ENCODE measurements at places on chromosomes 12 and 14. TPM values are rescaled to one million over a fixed set of nuclear protein-coding genes. Genes with fewer than 3 reads are reported as not detected.

KLHDC1 gene
- 0.99 TPM for total RNA-seq

GUCY2C gene
- total RNA-seq: not detected

TTC7B gene
- 13.2 TPM for total RNA-seq

ING4 gene
- total RNA-seq: 24.9 TPM

ESRRB gene
- 0.27 TPM for total RNA-seq

KITLG gene
- 29.9 TPM for total RNA-seq

BCL11B gene
- total RNA-seq: 0.59 TPM

STON2 gene
- 39.3 TPM for total RNA-seq

Measured in Calu3 (cell line).